ENCODE measurements at places on chromosomes 16 and 17.
A peak's percentile ranks its signal among the peaks of the same experiment; 100 is the strongest.

DNA sequence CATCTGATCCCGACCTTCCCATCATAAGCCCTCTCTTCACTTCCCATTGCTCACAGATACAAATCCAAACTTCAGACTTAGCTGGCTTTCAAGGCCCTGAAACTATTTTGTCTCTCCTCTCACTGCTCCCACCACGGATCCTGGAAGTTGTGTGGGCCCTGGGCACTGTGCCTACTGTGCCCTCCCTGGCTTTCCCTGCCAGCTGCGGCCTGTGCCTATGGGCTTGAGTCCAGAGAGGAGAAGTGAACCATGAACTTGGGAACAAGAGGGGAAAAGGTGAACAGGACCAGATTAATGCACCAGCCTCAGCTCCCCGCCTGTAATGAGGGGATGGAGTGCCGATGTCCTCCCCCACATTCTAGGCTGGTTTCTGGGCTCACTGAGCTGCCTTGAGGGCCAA, 18.9 kb upstream of the KCNJ12 start:
- no peak for DNase-seq

- no peak for DNase-seq
These were observed 68.7 kb downstream of the CRISPLD2 start for GRCh38 chr16:84888450-84888849.

- peak; percentile 61 for DNase-seq
These were observed 22.4 kb downstream of the SLC35G3 start for GRCh38 chr17:35171834-35172233.

- no peak for DNase-seq
These were observed 8.5 kb downstream of the HS3ST6 start for GRCh38 chr16:1909561-1910231.

- no peak for DNase-seq
These were observed 61.1 kb downstream of the SOCS1 start for GRCh38 chr16:11194913-11195312.

GRCh38 chr17:11589716-11590115, 8.6 kb upstream of the DNAH9 start:
- no peak for DNase-seq

DNA sequence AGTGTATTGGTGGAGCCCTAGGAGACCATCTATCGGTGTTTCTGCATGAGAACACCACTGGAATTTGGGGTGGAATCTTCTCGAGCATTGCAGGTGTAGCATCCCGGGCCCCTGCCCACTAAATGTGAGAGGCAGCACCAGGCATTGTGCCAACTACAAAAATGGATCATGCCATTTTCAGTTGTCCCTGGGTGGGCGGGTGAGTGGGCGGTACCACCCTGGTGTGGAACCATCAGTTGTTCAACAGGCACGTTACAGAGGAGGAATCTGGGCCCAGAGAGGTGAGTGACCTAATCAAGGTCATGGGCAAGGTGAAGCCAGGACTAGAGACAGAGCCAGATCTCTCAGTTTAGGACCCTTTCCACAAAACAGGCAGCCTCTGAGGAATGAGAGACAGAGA, 8.8 kb downstream of the PIPOX start:
- no peak for DNase-seq

DNA sequence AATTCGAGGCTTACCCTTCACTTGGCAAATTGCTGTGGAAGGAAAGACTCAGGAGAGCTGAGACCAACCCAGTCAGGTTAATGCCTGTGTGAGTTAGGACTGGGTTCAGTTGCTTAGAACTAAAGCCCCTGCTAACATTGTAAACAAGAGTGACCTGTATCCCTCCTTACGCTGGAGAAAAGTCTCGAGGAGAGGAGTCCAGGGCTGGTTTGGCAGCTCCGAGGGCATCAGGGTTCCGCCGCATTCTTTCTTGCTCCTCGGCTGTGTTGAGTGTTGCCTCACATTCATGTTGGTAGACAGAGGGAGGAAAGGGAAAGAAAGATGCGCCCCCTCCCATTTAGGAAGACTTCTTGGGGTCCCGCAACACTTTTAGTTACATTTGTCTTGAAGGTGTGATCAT, 18.5 kb downstream of the VPS35L start:
- no peak for DNase-seq

- DNase-seq: no peak
These were observed 2.5 kb downstream of the EIF1 start for GRCh38 chr17:41691031-41691777.

DNA sequence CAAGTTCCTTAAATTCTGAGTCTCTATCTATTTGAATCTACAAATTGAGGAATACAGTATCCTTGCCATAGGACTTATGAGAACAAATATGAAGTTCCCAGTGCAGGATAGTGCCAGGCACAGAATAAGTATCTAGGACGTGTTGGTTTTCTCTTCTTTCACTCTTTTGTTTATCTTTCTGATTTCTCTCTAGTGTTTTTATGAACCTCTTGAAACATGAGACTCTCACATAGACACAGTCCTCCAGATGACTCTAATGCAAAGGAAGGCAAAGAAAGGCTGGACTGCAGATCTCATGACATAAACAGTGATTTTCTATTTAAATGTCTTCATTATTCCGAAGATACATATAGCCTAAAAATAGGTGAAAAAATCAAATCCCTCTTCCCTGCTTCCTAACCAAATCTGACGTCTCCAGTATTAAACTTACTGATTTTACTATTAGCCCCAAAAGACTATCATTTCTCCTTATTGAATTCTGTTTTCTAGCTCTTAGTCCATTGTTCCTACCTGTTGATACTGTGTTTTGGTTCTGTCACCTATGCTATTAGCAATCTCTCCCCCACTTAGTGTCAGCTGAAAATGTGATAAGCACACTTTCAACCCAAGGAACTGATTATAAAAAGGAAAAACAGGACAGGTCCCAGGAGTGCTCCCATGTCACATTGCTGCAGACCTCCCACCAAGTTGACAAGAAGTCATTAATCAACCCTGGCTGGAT, 24.9 kb upstream of the ADAMTS18 start:
- no peak for DNase-seq
